ENCODE measurements at places on chromosomes 2 and 18.
A peak's percentile ranks its signal among the peaks of the same experiment; 100 is the strongest.

- H3K27me3 ChIP-seq, result no peaks in the 10 kb centered on the region
- no peaks in the 10 kb centered on the region for H3K36me3 ChIP-seq
- H3K27ac ChIP-seq, result peak overlapping the region; percentile 4
- no peak for DNase-seq
These were observed 40.6 kb downstream of the KIAA2012 start for GRCh38 chr2:202113571-202114142.

DNA sequence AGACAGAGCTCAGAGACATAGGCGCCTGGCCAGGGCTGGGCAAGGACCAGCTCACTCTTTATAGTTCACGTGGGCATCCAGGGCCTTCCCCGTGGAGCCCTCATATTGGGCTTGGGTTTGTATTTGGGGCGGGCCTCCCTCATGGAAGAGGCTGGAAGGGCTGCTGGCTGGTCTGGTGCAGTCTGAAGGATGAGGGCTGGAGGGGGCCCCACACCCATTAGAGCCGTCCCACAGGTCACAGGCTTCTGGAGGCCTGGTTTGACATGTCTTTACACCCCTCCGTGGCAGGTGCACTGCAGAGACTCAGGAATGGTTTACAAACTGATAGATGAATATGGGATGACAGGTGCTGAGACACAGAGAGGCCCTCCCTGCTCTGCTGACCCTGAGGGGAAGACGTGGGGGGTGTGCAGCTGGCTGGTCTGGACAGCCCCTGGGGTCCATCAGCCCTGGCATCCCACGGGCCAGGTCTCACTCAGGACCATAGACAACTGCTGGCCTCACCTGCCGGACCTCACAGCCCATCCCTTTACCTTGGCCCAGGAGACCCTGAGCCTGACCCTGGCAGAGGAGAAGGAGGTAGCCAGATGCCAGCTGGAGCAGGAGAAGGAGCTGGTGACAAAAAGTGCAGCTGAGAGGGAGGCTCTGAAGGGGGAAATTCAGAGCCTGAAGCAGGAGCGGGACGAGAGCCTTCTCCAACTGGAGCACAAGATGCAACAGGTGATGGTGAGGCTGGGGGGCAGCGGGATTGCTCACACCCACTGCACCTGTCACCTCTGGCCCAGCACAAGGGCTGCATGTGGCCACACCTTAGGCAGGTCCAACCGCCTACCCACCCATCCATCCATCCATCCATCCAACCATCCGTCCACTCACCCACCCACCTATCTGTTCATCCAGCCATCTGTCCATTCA lies 43.9 kb downstream of the CROCC2 start:
- H3K4me3 ChIP-seq, result no peak overlapping the region
- no peaks in the 10 kb centered on the region for H3K4me1 ChIP-seq
- no peak overlapping the region for H3K27ac ChIP-seq
- no peak for DNase-seq

DNA sequence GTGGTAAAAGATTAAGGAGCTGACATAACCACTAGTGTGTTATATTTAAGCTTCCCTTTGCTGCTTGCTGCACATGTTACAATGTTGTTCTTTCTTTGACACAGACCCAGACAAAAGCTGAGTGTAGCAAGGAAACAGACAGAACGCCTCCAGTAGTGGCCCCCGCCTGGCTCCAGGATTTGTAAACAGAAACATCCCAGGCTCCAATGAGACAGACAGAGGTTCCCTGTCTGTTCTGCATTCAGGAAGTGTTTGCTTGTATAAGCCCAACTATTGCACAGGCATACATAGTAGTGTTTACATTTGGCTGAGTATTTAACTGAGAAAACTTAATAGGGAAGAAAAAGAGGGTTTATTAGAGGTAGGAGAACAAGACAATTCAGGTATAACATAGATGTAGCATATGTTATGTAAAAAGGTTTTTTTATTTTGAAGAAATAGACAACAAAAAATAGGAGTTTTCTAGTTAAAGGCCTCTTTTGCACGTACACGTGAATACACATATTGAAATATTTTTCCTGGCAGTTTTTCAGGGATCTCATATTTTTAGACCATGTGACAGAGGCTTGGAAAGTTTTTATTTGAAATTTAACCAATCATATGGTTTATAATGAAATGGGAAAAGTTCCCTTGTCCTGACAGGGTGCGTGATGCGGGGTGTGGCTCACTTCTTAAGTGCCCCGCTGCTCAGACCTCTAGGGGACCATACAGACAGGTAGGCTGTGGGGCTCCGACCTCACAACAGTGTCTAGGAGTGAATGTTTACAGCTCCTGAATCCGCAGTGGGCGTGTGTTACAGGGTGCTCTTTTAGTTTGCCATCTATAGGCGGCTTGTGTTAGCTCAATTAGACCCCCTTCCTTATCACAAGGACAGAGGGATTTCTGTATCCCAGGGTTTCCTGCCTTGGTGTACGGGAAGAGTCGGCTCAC lies 118.4 kb downstream of the BMPR2 start:
- DNase-seq, result no peak
- no peaks in the 10 kb centered on the region for H3K27me3 ChIP-seq
- no peaks in the 10 kb centered on the region for H3K36me3 ChIP-seq
- H3K27ac ChIP-seq, result no peak overlapping the region
- no peaks in the 10 kb centered on the region for H3K4me1 ChIP-seq

- no peak for DNase-seq
- H3K4me1 ChIP-seq, result no peaks in the 10 kb centered on the region
- H3K27me3 ChIP-seq, result no peaks in the 10 kb centered on the region
- H3K4me3 ChIP-seq, result no peak overlapping the region
- no peak overlapping the region for H3K27ac ChIP-seq
These were observed 9.1 kb downstream of the DNAH7 start for GRCh38 chr2:196059491-196059960.

DNA sequence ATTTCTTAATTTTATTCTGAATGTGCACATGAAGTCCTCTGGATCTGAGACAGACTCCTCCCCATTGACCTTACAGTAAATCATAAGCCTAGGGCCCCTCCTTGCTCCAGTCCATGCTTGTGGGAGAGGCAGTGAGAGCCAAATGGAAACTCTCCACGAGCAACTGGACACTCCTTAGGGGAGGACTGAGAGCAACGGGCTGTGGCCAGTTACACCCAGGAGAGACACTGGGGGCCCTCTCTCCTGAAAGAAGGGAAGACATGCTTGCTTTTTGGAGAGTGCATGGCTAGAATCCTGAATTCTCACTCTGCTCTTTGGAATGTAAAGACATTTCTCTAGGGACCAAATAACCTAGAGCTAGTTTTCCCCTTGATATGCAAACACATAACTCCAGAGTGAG lies 49.0 kb upstream of the BIN1 start:
- H3K4me3 ChIP-seq, result no peak overlapping the region
- H3K4me1 ChIP-seq, result peaks cover 18% of the 10 kb centered on the region
- no peaks in the 10 kb centered on the region for H3K36me3 ChIP-seq
- H3K27ac ChIP-seq, result peak overlapping the region; percentile 40
- DNase-seq, result peak; percentile 77

DNA sequence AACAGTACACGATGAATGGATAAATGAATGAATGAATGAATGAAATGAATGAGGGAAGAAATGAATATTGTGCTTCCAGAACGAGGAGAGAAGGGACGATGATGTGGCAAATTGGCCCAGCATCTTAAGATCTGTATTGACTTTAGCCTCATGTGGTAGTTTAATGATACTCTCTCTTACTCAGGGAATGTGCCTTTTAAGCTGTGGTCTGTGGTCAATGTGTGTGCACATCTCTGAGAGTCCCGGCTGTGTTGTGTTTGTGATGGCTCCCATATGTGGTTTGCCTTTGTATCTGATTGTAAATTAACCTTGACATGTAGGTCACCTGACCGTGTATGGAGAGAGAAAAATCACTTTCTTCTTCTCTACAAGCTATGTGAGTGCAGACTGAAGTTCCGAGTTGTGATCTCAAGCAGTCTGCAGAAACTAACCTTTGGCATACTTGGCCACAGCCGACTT lies 91.2 kb downstream of the NEDD4L start:
- DNase-seq, result no peak
- no peaks in the 10 kb centered on the region for H3K36me3 ChIP-seq
- H3K27ac ChIP-seq, result no peak overlapping the region
- H3K4me1 ChIP-seq, result no peaks in the 10 kb centered on the region
- no peak overlapping the region for H3K4me3 ChIP-seq

DNA sequence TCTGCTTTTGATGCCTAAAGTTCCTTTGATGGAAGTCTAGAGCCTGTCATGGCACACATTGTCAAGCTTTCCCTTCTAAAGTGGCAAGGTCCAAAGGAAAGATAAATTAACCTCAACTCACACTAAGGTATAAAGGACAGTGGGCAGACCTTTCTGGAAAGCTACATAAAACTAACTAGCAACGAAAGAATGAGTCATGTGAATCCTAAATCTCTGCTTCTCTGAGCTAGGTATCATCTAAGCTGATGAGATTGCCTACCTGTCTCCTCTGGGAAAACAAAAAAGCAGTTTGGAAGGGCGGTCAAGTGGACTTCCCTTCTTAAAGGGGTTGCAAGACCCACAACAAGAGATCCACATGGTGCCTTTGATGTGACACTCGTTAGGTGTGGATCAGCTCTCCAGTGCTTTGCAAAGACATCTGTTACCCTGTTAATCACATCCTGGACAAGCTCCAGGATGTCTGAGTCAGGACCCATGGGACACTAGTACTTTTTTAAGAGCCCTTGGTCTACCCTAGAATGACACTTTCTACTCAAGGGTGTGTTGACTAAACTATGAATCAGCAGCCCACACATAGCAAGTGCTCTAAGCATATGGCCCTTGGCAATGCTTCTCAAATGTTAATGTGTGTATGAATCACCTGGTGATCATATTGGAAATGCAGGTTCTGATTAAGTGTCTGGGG lies 173.5 kb downstream of the ALK start:
- no peaks in the 10 kb centered on the region for H3K4me1 ChIP-seq
- no peaks in the 10 kb centered on the region for H3K27me3 ChIP-seq
- no peak overlapping the region for H3K27ac ChIP-seq
- no peaks in the 10 kb centered on the region for H3K36me3 ChIP-seq
- no peak for DNase-seq
- H3K4me3 ChIP-seq, result no peak overlapping the region

DNA sequence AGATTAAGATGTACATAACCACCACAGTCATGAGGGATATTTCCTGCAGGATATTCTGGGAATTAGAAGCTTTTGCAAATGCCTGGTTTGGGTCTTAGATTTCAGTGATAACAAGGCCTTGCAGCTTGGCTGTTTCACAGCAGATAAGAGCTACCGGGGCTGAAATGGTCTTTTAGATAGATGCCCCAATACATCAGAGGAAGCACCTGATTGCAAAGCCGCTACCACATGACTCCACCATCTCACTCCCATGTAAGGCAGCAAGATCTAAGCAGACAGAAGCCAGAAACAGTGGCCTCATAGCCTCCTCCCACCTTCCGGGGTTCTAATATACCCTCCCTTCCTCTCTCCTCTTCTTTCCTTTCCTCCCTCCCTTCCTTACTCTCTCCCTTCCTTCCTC lies 31.1 kb upstream of the EPG5 start:
- peak; percentile 34 for DNase-seq
- no peaks in the 10 kb centered on the region for H3K4me1 ChIP-seq
- no peaks in the 10 kb centered on the region for H3K27me3 ChIP-seq
- H3K4me3 ChIP-seq, result no peak overlapping the region
- no peaks in the 10 kb centered on the region for H3K36me3 ChIP-seq

- DNase-seq, result no peak
- H3K36me3 ChIP-seq, result no peaks in the 10 kb centered on the region
- no peaks in the 10 kb centered on the region for H3K4me1 ChIP-seq
- H3K27me3 ChIP-seq, result no peaks in the 10 kb centered on the region
- H3K27ac ChIP-seq, result no peak overlapping the region
These were observed 600.6 kb downstream of the RNF144A start for GRCh38 chr2:7517851-7518250.

Data from vagina (tissue), 2 donors.